Esophagus squamous epithelium (tissue), 5 donors: ENCODE measurements at places on chromosomes 13 and 19.

GRCh38 chr19:1259206-1259875, 9.8 kb upstream of the CIRBP start:
- DNase-seq, result no peak

DNA sequence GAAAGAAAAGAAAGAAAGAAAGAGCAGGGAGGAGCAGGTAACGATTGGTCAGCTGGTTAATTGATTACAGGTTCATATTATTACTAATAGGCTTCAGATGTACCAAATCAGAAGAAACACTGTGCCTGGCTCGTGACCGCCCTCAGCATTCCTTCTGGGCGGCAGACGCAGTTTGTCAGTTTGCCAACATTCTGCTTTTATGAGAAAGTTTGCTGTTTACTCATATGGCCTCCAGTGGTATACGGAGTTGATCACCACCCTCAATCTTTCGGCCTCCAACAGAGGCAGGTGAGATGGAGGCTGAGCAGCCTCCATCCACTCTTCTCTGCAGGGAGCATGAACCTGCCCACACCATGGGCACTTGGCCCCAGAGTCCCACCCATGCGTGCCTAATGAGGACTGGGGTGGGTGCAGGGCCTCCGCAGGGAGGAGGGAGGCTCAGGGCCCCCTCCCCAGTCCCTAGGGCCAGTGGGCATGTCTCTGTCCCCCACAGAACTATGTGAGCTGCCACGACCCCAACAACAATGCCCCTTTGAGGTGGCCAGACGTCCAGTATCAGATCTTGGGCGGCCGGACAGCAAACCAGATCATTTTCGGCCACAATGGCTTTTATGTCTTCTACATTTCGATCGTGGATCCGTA, 8.8 kb downstream of the PRR22 start:
- no peak for DNase-seq

DNA sequence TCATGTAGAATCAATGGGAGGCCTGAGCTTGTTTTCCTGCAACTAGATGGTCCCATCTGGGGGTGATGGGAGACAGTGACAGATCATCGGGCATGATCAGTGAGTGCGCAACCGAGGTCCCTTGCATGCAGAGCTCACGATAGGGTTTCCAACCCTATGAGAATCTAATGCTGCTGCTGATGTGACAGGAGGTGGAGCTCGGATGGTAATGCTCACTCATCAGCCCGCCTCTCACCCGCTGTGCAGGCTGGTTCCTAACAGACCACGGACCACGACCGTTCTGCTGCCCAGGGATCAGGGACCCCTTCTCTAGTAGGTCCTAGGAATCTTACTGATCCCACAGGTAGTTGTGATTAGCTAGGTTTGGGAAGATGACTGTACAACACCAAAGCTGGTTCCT, 23.5 kb upstream of the GARRE1 start:
- DNase-seq, result no peak

DNA sequence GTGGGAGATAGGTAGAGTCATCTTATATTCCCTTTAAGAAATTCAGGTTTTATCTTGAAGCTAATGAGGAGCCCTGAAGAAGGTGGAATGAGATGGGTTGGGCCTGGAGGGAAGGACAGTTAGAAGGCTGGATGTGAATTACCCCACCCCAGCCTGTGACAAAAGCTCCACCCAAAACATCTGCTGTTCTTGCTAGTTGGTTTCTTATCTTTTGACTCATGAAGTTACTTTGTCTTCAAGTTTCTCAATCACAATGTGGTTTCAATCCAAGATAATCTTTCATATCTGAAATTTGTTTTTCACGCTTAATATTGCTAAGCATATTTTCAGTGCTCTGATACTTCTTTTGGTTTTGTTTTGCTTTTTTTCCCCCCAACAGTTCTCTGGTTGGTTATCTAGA, 38.3 kb upstream of the HMGB1 start:
- DNase-seq, result no peak

- DNase-seq, result no peak
These were observed 209.6 kb downstream of the ATP8A2 start for GRCh38 chr13:25581351-25581750.

- no peak for DNase-seq
These were observed 1533.0 kb downstream of the UQCRFS1 start for GRCh38 chr19:27679905-27680304.

DNA sequence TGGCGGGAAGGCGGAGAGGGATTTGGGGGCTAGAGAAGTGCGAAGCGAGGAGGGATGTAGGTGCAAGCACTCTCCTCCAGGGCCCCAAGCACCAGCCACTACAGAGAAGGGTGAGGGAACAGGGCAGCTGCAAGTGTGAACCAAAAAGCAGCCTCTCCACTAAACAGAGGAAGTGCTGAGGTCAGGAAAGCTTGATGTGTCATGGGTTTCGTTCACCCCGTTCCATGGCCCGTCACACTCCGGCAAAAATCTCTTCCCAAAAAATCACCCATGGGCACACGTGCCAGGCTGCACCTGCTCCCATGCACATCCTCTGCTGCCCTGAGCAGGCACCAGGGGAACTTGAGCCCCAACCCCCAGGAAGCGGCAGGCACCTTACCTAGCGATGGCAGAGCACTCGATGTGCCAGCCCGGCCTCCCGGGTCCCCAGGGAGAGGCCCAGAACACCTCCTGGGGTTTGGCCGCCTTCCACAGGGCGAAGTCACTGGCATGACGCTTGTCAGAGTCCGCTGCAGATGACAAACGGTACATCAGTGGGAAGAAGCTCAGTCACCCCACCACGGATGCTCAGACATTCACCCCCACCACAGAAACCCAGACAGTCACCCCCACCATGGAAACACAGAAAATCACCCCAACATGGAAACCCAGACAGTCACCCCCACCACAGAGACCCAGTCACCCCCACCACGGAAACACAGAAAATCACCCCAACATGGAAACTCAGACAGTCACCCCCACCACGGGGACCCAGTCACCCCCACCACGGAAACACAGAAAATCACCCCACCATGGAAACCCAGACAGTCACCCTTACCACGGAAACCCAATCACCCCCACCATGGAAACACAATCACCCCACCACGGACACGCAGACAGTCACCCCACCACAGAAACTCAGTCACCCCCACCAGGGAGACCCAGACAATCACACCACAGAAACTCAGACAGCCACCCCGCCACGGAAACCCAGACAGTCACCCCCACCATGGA, 29.0 kb downstream of the CARS2 start:
- DNase-seq, result no peak

GRCh38 chr13:48570216-48570828, 37.4 kb upstream of the RCBTB2 start:
- DNase-seq, result no peak

DNA sequence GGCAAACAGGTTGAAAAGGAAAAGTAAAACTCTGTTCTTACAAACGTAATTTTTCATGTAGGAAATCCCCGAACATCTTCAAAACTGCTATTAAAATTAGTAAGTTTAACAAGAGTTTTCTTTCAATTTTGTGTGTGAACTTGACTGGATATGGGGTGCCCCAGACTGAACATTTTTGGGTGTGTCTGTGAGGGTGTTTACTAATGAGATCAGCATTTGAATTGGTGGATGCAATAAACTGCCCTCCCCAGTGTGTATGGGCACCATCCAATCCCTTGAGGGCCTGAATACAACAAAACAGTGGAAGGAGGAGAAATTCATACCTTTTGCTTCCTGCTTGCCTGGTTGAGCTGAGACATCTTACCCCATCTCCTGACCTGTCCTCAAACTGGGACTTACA, 11.8 kb downstream of the HAUS8 start:
- no peak for DNase-seq

GRCh38 chr13:112431734-112432133, 55.6 kb downstream of the SPACA7 start:
- no peak for DNase-seq

DNA sequence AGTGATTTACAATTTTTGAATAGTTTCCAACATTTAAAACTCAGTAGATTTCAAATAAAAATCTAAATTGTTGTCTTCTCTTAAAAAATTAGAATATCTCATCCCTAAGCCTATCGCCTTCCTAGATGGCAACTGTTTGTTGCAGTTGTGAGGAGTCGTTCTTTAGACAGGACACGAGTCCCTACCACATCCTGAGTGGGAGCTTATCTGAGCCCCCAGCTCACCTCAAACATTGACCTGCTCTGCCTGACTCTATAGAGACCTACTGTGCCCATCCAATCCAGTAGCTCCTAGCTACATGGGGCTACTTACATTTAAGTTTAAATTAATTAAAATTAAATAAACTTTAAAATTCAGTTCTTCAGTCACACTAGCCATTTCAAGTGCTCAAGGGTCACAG, 434.7 kb downstream of the FOXO1 start:
- DNase-seq, result no peak
